ENCODE measurements at places on chromosomes 13 and 19. TPM values are rescaled to one million over a fixed set of nuclear protein-coding genes. Genes with fewer than 3 reads are reported as not detected.

DNA sequence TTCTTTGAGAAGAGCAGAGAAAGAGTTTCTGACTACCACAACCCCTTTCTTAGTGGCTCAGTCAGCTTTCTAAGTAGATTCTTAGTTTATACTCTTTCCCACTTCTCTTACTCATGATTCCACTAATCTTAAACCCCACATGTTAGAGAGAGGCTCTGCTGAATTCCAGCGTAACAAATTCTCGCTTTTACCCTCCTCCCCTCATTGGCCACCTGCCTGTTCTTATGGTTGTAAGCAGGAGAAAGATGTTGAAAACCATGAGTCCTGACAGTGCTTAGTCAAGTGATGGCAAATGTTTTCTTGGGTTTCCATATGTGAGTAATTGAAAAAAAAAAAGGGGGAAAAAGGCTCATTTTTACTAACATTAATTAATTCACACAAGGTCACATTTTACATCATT, 125.9 kb downstream of the ZDHHC20 start:
- DNase-seq = peak; percentile 54

- no peak for DNase-seq
Observed at GRCh38 chr13:46171217-46171616, 10.8 kb downstream of the LCP1 start.

DNA sequence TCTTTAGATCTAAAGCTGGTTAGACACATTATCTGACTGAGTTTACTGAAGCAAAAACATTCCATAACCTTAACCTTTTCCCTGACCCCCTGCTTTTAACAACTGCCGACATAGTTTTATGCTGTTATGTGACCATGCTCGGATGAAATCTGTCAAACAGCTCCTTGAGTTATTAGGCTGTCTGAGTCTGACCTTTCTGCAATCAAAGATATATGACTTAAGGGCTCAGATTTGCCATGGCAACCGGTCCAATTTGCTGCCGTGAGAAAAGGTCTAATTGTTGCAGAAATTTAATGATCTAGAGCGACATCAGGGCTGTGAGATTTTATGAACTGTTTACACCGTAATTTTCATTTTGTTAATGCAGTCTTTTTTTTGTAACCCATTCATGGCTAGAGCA, 61.8 kb downstream of the URI1 start:
- DNase-seq = no peak

TNNT1 gene
- total RNA-seq = 8.3 TPM

- no peak for DNase-seq
Observed at GRCh38 chr19:5537870-5538269, 29.9 kb downstream of the TINCR start.

- no peak for DNase-seq
Observed at GRCh38 chr19:10568062-10568825, 535 bp downstream of the CDKN2D start.

TPT1 gene
- total RNA-seq = 2,316 TPM

- no peak for DNase-seq
Observed at GRCh38 chr13:19767966-19768365, 14.8 kb downstream of the PSPC1 start.

DNA sequence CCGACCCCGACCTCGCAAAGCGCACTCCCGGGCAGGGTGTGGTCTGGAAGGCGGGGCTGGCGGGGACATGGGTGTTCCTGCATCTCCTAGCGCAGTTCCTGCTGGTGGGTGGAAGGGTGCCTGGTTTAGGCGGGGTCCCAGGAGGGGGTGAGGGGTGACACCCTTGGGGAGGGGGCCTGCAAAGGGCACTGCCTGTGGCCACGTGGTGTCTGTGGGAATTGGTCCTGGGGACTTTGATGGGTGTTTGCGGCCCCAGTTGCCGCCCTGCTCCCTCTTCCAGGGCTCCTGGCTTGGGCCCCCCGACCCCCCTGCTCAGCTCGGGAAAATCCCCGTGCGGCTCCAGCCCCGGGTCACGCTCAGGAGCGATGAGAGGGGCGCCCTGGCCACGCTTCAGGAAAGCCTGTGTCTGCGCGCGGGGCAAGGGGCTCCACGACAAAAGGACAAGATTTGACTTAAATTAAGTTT, 19.1 kb downstream of the WTIP start:
- DNase-seq = no peak

DNA sequence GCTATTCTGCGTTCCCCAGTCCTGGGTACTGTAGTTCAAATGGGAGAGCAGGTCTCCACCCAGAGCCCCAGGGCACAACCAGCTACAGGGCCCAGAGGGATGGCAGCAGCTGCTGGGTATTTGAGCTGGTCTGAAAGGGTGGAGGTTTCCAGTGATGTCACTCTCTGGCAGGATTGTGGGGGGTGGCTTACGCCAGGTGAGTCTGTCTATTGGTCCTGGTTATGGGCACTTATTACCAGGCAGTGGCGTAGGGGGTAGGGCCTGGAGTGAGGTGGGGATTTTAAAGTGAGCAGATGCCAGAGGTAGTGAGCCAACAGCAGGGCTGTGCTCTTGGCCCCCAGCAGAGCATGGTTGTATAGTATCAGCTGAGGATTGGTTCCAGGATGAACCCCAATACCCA, 6.2 kb downstream of the RPS19 start:
- DNase-seq = no peak

DNA sequence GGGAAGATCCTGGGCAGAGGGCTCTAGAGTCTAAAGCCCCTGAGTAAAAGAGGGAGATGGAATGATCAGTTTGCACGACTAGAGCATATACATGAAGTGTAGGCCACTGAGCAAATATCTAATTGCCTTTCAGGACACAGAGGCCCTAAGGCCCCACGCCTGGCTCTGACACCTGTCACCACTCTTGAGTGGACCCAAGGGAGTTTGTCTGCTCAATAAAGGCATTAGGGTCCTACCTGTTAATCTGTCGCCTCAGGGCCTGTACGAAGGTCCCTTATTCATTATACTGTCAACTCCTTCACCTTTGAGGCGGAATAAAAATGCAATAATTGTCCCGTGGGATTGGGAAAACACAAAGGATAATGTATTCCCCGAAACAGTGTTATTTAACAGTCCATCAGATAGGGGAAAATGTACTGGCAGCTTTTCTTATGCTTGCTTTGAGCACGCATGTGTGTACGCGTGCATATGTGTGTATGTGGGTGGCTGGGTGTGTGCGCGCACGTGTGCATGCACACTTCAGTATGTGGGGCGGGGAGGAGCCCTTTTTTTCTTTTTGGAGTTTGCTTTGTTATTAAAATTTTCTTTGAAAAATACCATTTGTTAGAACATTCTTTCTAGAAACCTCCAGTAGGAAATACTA, 161.8 kb upstream of the SERP2 start:
- no peak for DNase-seq

DNA sequence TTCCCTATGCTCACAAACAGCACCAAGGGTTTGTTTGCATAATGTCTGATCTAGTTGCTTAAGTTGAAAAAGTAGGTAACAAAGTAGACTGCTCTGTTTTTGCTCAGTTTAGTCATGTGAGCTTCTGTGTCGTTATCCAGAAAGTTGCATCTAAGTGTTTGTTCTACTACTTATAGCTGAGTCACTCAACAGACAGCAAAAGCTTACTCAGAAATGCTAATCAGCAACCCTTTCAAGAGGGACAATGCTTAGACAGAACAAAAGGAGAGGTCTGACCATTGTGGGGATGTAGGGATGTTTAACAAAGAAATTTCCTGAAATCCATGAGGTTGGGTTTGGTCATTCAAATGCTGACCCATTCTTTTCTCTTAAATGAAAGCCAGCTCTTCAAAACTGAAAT, 106.4 kb downstream of the ATP8A2 start:
- peak; percentile 66 for DNase-seq

DNA sequence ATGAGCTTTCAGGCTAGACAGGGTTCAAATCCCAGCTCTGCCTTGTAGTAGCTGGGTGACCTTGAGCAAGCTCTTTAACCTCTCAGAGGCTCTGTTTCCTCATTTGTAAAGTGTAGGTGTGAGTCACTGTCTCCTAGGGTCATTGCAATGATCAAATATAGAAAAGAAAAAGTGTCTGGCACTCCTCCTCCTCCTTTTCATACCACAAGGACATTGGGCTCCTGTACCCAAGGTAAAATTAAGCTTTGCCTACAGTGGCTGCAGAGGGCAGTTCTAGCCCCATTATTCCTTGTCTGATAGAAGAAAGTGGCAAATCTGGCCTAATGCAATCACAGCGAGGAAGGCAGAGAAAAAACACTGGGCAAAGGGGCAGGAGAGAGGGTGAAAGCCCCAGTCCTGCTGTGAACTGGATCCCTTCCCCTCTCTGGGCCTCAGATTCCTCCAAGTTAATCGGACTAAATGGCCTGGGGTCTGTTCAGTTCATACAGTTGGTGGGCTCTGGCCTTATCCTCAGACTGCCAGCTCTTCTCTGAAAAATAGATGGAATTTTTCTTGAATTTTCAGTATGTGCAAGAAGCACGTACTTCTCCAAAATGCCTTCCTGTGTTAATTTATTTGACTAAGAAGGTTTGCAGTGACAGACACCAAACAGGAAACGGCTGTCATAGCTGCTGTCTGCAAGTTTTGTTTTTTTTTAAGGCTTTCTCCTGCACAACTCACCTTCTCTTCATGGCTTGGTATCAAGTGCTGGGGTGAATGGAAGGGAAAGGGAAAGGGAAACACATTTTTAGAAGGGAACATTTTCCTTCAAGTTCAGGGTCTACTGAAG, 35.3 kb downstream of the RGCC start:
- DNase-seq = no peak

DNA sequence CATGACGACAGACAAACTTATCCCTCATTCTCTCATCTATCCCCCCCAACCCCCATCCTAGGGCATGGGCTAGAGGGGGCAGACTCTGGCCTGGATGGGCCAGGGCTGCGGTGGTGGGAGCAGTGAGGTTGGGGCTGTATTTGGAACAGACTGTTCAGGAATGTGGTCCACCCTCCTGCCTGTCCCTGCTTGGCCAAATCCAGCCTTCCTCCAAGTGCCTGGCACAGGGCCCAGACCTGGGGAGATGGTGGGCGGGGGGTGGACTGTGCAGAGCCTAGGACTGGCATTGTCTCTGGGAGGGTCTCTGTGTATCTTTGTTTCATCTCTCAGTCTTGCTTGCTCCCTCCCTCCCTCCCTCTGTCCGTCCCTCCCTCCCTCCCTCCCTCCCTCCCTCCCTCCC, 14.2 kb downstream of the EGLN2 start:
- DNase-seq = no peak

- DNase-seq = no peak
Observed at GRCh38 chr19:30091856-30092255, 149.8 kb downstream of the URI1 start.

GRCh38 chr13:21058361-21058760, 3.0 kb downstream of the LATS2 start:
- DNase-seq = no peak

GRCh38 chr13:35473802-35474201, 2.7 kb downstream of the MAB21L1 start:
- DNase-seq = no peak

DNA sequence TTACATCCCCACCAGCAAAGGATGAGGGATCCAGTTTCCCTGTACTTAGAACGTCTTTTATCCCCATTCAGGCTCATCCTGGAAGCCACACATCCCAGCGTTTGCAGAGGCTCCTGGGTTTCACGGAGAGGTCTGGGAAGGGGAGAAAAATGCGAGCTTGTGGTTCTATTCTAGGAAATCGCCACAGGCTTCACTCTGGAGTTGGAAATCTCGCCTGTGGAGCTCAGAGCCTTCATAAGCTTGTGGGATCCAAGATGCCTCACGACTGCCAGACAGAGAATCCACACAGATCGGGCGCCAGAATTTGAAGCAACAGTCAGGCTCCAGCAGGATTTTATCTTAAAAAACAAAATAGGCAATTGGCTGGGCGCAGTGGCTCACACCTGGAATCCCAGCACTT, 157.9 kb downstream of the PTPRS start:
- DNase-seq = no peak

DNA sequence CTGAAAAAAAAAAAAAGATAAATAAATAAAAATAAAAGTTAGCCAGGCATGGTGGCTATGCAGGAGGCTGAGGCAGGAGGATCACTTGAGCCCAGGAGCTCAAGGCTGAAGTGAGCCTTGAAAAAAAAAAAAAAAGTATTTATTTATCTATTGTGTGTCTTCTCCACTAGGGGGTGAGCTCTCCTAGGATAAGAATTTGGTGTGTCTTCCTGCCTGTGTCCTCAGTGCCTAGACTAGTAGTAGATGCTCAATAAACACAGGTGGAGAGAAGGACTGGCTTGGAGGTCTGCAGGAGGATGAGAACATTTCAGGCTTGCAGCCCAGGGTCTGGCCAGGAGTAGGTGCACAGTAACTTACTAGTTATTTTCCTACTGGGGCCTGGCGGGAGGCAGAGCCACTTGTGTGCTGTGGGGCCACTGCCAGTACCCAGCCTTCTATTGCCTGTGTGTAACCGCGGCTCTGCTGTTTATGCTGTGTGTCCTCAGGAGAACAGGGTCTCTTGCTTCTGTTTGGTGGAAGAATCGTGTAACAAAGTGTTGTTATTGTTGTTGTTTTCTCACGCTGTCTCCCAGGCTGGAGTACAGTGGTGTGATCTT, 5.4 kb downstream of the LMTK3 start:
- no peak for DNase-seq

- DNase-seq = no peak
Observed at GRCh38 chr13:27474751-27475268, 24.4 kb upstream of the MTIF3 start.

GRCh38 chr13:88602786-88603777, 931.9 kb downstream of the SLITRK5 start:
- no peak for DNase-seq

Data from astrocyte (in vitro differentiated cells and primary cell).